ENCODE measurements at places on chromosomes 3 and 15.

- DNase-seq, result no peak
Measured at GRCh38 chr3:2513986-2514385, 415.3 kb downstream of the CNTN4 start.

DNA sequence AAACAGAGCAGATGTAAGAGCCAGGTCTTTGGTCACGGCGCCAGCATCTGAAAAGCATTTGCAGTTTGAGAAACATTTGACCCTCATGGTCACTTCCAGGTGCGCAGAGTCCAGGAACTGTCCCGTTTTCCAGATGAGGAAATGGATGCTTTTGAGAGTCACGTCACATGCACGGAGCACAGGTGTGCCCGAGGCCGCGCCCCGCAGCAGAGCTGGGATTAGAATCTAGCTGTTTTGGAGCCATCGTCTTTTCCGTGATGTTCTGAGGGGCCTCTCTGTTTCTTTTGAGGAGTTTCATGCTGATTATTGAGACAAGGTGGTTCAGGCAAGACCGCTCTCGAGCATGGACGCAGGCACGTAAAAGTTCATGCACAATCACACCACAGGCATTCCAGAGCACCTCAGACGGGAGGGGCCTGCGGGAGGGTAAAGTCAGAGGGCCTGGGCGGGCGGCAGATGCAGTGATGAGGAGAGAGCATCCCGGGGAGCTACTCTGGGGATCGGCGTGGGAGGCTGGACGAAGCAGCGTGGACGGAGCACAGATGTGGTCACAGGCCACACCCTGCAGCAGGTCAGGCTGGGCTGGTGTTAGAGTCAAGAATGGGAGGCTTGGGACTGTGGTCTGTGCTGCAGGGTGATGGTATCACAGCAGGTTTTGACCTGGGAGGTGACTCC is 139.2 kb upstream of the MEF2A start:
- DNase-seq, result no peak

- no peak for DNase-seq
Measured at GRCh38 chr3:159765860-159766294, 222.8 kb upstream of the IL12A start.

DNA sequence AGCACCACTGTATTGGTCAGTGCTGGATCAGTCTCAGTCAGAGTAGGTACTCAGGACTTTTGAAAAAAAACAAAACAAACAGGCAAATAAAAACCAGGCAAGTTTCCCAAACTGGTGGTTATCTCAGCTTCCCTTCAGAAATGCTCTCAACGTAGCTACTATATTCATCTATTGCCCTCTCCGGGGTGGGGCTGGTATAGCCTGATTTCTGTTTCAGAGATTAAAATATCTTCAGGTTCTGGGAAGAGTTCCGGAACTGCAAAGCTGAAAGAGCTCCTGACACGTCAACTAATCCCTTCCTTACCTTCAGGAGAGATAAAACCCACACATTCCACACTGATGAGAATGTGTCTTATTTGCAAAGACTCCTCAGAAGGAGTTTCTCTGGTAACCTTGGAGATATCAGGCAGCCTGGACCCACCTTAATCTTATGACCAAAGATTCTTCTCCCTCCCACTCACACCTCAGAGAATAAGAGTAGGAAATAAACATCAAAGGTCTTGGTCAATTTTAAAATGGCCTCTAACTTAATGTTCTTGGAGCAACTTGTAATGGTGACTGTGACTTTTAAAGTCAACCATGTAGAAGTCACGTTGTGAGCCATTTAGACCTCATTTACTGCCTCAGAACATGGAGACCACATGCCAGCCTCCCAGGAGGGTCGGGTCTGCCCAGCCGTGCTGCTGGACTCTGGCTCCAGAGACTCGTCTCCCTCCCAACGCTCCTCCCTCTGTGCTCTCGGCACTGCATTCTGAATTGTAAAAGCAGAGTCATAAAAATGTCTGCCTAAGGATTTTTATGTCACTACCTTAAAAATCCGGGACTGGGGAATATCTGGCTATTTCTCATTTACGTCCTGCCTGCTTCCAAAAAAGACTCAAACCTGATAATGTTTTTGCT is 53.8 kb downstream of the CDCP1 start:
- DNase-seq, result peak; percentile 49

- no peak for DNase-seq
Measured at GRCh38 chr3:186268616-186269448, 93.2 kb downstream of the DGKG start.

GRCh38 chr3:71109241-71109976 is 474.1 kb downstream of the FOXP1 start:
- DNase-seq, result peak; percentile 91

GRCh38 chr3:41095702-41096101 is 103.6 kb upstream of the CTNNB1 start:
- no peak for DNase-seq

DNA sequence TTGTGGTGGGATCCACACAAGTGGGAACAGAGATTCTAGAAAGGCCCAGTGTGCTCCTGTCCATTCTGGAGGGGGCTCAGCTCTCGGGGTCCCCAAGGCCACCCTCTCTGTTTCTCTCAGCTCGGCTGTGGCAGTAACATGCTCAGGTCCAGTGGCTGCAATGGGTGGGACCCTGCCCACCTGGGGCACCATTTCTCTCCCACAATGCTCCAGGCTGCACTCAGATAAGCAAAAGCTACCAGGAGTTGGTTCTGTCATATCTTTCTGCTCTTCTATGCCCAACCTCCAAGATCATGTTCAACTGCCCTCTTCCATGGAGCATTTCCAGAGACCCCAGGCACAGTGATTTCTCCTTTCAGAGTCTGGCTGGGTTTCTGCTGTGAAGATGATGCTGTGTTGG is 40.8 kb downstream of the ITGA11 start:
- no peak for DNase-seq

DNA sequence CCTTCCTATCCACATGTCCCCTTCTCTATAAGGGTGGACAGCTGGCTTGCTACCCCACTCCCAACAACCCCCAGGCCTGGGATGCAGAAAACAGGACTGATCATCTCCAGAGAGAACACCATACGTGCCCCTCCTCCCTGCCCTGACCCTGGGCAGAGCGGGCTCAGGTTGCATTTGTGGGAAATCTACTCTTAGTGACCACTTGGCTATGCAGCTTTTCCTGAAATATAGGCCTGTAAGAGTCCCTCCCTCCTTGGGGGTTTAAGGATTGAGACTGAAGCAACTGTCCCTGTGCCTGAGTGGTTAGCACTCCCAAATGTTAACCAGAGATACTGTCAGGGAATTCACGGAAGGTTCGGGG is 11.7 kb downstream of the SH2D7 start:
- no peak for DNase-seq

GRCh38 chr15:62618846-62619504 is 423.6 kb upstream of the TPM1 start:
- DNase-seq, result peak; percentile 36

- DNase-seq, result no peak
Measured at GRCh38 chr3:177426878-177427495, 229.7 kb upstream of the TBL1XR1 start.

DNA sequence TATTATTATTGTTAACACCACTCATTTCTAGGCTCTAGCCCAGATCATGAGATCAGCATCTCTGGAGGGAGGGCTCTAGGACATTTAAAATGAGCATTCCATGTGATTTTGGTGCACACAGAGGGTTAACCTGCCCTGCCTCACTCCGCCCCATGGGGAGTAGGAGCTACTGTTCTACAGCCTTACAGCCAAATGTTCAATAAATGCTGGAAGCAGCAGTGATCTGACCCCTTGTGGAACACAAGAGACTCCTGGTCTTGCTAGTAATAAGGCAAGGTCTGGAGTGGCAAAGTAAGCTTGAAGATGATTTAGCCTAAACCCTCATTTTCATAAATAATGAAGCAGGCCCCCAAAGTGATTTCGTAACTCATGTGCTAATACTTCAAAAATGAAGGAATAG is 166.4 kb upstream of the EOMES start:
- no peak for DNase-seq

DNA sequence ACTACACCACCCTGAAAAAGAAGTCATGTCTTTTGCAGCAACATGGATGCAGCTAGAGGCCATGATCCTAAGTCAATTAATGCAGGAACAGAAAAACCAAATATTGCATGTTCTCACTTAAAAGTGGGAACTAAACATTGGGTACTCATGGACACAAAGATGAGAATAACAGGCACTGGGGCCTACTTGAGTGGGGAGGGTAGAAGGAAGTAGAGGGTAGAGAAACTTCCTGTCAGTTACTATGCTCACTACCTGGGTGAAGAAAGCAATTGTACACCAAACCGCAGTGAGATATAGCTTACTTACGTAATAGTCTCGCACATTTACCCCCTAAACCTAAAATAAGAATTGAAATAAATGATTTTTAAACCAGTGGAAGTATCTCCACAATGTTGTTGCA is 480.5 kb upstream of the ARRDC4 start:
- DNase-seq, result no peak

GRCh38 chr3:178139116-178139515 is 397.1 kb upstream of the KCNMB2 start:
- DNase-seq, result no peak

DNA sequence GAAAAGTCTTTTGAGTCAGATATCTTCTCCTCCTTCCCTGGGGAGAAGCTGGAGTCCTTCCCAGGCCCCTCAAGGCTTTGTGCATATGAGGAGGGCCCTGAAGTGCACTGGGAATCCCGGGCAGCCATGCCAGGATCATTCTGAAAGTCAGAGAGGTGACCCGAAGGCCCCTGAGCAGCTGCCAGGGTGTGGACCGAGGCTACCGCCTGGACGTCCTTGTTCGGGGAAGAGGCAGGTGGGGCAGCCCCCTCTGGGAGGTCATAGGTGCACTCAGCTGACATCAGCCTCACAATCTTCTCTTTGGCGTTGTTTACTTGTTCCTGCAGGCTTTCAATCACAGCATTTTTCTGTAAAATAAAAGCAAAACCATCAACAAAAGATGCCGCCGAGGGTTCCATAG is 73.8 kb upstream of the GSK3B start:
- DNase-seq, result no peak

DNA sequence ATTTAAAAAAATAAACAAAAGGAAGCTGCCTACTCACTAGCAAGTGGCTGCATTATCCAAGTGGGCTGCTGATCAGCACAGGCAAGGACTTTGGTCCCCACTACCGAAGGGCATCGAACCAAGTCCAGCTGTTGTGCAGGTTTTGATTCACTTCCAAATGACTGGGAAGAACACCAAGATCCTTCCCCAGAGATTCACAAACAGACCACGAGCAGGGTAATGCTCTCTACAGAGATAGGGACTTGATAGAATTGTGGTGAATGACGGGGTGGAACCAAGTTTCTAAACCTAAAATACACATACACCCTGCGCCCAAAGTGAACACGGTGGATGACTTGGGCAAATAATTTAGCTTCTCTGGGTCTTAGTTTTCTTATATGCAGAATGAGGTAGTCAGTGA is 203.7 kb upstream of the ICE2 start:
- no peak for DNase-seq

GRCh38 chr3:123590685-123591450 is 6.0 kb upstream of the HACD2 start:
- DNase-seq, result peak; percentile 45

DNA sequence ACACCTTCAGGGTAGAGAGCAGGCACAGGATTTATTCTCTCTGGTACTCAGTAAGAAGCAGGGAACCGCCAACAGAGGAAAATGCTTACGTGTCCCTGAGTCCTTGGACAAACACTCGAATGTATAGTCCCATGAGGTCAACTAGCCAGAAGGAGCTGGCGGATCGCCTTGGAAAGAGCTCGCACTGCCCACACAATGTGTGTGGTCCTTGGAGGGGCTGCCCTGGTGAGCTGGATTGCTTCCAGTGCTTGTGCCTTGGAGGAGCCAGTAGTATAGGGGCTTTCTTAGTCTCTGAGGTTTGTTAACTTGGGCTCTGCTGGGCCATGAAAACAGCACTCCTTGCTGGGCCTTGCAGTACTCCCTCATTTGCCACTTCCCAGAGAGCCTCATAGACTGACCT is 40.7 kb upstream of the VILL start:
- DNase-seq, result peak; percentile 58

DNA sequence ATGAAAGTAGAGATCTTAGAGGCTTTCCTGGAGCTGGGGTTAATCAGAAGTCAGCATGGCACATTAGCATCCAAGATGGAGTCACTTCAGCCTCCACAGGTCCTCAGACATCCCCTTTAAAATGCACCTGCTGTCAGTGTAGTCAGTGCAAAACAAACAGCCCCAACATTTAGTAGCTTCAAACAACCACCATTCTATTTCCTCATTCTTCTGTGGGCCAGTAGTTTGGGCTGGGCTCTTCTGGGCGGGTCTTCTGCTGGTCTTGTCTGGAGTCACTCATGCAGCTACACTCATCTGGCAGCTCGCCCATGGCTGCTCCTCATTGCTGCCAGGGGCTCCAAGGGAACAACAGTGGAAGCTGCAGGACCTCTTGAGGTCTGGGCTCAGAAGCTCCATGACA is 99.9 kb downstream of the TLE3 start:
- DNase-seq, result peak; percentile 71

DNA sequence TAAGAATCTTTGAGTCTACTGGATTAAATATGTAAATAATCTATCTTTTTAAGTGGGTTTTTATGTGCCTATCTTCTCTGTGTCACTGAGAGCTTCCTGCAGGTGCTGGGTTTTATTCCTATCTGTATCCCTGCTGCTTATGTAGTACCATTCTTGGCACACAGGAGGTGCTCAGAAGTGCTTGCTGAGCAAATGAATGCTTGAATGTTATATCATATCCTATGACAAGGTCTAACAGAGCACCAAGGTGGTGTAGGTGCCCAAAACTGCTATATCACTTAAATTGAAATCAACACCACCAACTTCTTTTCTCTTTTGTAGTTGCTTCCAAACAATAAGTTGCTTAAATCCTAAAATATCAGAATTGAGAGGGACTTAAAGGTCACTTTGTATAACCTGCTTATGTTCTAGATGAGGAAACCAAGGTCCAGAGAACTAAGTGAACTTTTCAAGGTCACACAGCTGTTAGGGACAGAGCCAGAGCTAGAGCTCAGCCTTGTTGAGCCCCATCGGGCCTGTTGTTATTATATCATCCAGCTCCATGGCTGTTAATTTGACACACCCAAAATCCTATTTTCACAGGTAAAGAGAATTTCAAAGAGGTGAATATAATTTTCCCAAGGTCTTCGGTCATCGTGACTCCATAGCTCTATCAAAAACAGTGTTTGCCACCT is 46.0 kb downstream of the CCNL1 start:
- DNase-seq, result no peak

GRCh38 chr15:28128031-28128430 is 28.9 kb upstream of the OCA2 start:
- DNase-seq, result no peak
